Anterior cingulate cortex (tissue), 58 donors: ENCODE measurements at places on chromosomes 2 and 18.

GRCh38 chr18:58895385-58895784, 30.7 kb downstream of the ZNF532 start:
- no peak for DNase-seq

DNA sequence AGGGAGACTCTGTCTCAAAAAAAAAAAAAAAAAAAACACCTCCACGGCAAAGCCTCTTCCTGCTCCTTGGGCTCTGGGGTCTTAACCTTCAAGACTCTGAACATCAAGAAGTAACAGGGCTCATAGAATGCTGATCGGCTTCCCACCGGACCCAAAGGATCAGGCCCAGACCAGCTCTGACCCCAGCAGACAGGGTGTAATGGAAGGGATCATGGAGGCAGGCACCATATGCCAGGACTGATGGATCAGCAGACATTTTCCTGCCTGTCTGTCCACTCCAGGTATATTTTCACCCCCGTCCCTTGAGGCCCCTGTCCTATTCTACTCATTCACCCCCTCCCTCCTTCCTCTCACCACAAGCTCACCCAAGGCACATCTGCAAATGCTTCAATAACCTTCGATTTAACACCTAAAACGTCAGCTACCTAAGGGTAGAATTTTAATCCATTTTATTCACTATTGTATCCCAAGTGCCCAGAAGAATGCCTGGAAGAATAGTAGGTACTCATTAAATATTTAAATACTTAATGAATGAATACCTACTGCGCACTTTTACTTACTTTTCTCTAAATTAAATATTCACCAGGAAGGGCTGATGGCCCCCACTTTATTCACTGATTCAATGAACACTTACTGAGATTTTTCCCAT, 4.6 kb upstream of the SPEG start:
- DNase-seq: no peak

- DNase-seq: no peak
These were observed 1.3 kb downstream of the SLC23A3 start for GRCh38 chr2:219168526-219168925.

GRCh38 chr18:35890323-35890722, 82.2 kb upstream of the RMP24 start:
- no peak for DNase-seq

GRCh38 chr2:240249423-240250149, 109.1 kb upstream of the OTOS start:
- no peak for DNase-seq

- no peak for DNase-seq
These were observed 24.9 kb downstream of the BIN1 start for GRCh38 chr2:127081826-127082633.

- no peak for DNase-seq
These were observed 116.1 kb downstream of the RNF144A start for GRCh38 chr2:7033136-7033960.

DNA sequence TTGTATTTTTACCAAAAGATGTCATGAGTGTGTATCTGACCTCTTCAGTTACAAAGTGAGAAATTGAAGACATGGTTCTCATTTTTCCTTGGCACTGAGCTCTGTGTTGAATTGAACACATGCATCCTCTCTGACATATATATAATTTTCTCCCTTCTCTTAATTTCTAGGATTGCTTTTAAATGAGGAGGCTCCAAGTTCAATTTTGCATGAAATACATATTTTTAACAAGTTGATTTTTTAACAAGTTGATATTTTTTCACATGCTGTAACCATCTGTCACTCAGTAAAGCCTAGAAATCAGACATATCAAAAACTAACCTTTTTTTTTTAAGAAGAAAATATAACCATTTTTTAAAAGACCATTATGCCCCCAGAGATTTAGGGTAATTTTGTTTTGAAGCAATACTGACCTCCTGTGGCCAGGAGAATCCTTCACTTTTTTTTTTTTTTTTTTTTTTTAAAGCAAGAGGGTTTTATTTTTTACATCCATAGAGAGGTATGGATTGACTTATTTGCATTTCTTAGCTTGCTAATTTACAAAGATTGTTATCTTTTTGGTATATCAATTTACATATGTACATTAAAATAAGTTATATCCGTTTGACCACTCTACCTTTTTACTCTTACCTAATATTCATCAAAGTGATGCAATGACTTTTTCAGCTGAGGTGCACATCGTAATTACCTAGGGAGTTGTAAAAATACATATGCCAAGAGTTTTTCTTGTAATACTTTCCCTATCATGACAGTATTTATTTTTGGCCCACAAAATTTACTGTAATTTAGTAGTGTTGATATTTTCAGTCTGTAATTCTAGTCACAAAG, 161.8 kb downstream of the SOCS6 start:
- DNase-seq: no peak
